Naive thymus-derived CD4-positive, alpha-beta T cell (primary cell): ENCODE measurements at places on chromosomes 11 and 22. TPM values are rescaled to one million over a fixed set of nuclear protein-coding genes. Genes with fewer than 3 reads are reported as not detected.

DNA sequence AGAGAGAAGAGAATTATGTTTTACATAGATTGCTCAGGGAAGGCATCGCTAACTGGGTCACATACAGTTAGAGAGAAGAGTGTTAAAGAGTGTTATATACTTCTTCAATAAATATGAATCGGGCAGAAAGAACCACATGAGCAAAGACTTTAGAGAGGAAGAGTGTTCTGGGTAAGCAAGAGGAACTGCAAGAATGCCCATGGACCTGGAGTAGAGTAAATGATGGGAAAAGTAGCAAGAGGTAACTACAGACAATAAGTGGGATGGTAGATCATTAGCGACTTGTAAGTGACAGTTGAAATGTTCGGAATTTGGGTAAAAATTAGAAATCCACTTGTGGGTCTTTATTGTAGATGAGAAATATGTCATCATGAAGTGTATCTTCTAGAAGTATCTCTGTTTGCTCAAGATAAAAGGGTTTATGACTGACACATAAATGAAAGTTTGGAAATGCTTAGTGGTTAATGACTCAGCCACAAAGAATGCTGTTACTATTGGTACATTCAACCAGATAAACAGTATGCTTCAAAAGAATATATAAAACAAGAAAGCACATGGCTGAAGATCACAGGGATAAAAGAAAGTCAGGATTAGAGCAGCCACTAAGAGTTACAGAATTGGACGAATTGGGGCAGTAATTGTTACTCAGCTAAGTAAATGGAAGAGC lies 229.3 kb downstream of the CASP12 start:
- H3K4me1 ChIP-seq: no peaks in the 10 kb centered on the region
- H3K27me3 ChIP-seq: no peaks in the 10 kb centered on the region
- no peaks in the 10 kb centered on the region for H3K36me3 ChIP-seq
- no peak for DNase-seq
- no peak overlapping the region for H3K27ac ChIP-seq

GRCh38 chr22:37079668-37080171 lies 28.2 kb downstream of the KCTD17 start:
- peaks cover 35% of the 10 kb centered on the region for H3K4me1 ChIP-seq
- H3K4me3 ChIP-seq: peak overlapping the region; percentile 38
- DNase-seq: peak; percentile 89
- H3K36me3 ChIP-seq: no peaks in the 10 kb centered on the region

DNA sequence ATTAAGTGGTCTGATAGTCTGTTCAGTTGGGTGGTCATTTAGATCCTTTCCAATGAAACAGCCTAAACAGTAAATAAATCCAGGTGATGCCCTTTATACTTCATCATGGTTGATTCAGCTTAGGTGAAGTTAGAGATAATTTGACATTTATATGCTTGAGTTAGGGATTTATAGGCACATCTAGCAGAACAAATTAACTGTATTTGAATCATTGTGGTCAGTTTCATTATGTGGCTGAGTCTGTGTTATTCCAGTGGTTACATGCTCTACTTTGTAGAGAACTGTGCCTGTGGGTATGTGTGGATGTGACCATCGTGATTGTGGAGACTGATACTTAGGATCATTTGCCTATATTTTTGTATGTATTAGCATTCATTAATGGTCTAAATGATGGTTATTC lies 194.6 kb downstream of the DDX10 start:
- DNase-seq: no peak
- H3K27ac ChIP-seq: no peak overlapping the region
- H3K4me1 ChIP-seq: peaks cover 4% of the 10 kb centered on the region
- H3K36me3 ChIP-seq: no peaks in the 10 kb centered on the region

GRCh38 chr11:24859801-24860300 lies 363.0 kb downstream of the LUZP2 start:
- no peak for DNase-seq
- no peaks in the 10 kb centered on the region for H3K36me3 ChIP-seq
- H3K27ac ChIP-seq: no peak overlapping the region
- H3K27me3 ChIP-seq: no peaks in the 10 kb centered on the region
- no peaks in the 10 kb centered on the region for H3K4me1 ChIP-seq

DNA sequence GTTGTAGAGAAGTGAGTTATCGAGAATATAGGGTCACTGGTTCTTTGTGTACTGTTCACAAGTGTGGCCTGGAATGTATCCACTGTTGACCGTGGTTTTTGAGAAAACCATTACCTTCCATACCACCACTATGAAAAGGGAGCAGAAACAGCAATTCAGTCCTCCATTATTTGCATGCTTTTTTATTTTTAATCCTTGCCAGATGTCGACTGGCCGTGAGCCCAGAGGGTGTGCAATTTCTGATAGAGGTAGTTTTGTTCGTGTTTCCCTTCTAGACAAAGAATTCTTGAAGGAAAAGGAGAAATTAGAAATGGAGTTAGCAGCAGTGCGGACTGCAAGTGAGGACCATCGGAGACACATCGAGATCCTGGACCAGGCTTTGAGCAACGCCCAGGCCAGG lies 81.7 kb downstream of the AMOTL1 start:
- DNase-seq: no peak
- no peak overlapping the region for H3K4me3 ChIP-seq
- no peaks in the 10 kb centered on the region for H3K27me3 ChIP-seq
- no peaks in the 10 kb centered on the region for H3K4me1 ChIP-seq
- no peak overlapping the region for H3K27ac ChIP-seq

- H3K4me3 ChIP-seq: no peak overlapping the region
- no peak for DNase-seq
- no peaks in the 10 kb centered on the region for H3K36me3 ChIP-seq
- no peaks in the 10 kb centered on the region for H3K27me3 ChIP-seq
- H3K27ac ChIP-seq: no peak overlapping the region
These were observed 104.0 kb upstream of the BID start for GRCh38 chr22:17878186-17878694.

GRCh38 chr22:41241133-41241676 lies 474 bp upstream of the CHADL start:
- H3K4me3 ChIP-seq: no peak overlapping the region
- no peaks in the 10 kb centered on the region for H3K36me3 ChIP-seq
- DNase-seq: no peak

- H3K27me3 ChIP-seq: no peaks in the 10 kb centered on the region
- peak overlapping the region; percentile 87 for H3K27ac ChIP-seq
- H3K4me3 ChIP-seq: peak overlapping the region; percentile 64
- peak; percentile 30 for DNase-seq
These were observed 546 bp downstream of the GNB1L start for GRCh38 chr22:19853879-19854777.

- H3K36me3 ChIP-seq: peaks cover 25% of the 10 kb centered on the region
- no peak for DNase-seq
- no peaks in the 10 kb centered on the region for H3K4me1 ChIP-seq
- no peak overlapping the region for H3K4me3 ChIP-seq
These were observed 32.2 kb upstream of the APOA1 start for GRCh38 chr11:116869610-116870009.

GRCh38 chr11:11230802-11231562 lies 122.1 kb downstream of the CSNK2A3 start:
- H3K27me3 ChIP-seq: no peaks in the 10 kb centered on the region
- no peaks in the 10 kb centered on the region for H3K4me1 ChIP-seq
- no peak for DNase-seq
- no peaks in the 10 kb centered on the region for H3K36me3 ChIP-seq
- H3K27ac ChIP-seq: no peak overlapping the region

DNA sequence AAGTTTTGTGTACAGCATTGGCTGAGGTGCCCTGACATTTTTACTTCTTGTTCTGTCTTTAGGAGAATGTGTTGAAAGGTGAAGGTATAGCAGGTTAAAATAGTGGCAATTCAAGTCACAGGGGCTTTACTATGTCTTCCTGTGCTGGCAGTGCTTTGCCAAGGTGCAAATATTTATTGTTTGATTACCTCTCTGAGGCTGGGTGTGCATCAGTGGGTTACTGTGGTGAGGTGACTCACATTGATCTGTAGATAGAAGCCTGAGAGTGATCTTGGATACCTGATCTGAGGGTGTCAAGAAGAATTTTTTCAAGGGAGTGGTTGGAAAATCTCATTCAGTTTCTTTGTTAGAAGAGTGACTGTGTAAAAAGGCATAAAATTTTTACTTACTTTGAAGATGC lies 90.0 kb downstream of the ARHGAP42 start:
- no peaks in the 10 kb centered on the region for H3K4me1 ChIP-seq
- no peak for DNase-seq
- no peak overlapping the region for H3K4me3 ChIP-seq
- H3K27me3 ChIP-seq: no peaks in the 10 kb centered on the region
- H3K36me3 ChIP-seq: no peaks in the 10 kb centered on the region
- H3K27ac ChIP-seq: no peak overlapping the region

DNA sequence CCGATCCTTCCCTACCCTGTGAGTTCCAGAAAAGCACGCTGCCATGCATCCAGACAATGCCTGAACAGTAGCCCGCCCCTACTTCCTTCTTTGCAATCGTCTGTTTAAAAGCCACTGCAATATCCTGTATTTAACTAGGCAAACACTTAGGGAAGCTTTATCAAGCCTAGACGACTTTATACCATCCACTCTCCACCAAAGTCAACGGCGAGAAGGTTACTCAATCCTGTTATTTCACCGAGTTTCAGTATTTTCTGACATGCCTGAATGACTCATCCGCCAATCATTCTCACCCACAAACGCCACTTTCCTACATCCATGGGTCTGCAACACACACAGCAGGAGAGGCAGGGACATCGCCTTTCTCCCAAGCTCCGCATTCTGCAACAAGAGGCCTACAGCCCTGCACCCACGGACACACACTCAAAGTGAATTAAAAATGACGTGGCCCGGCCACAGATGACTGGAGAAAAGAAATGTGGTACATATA lies 9.3 kb downstream of the CELSR1 start:
- no peak overlapping the region for H3K4me3 ChIP-seq
- no peaks in the 10 kb centered on the region for H3K27me3 ChIP-seq
- H3K36me3 ChIP-seq: no peaks in the 10 kb centered on the region
- no peaks in the 10 kb centered on the region for H3K4me1 ChIP-seq
- DNase-seq: no peak
- no peak overlapping the region for H3K27ac ChIP-seq

DNA sequence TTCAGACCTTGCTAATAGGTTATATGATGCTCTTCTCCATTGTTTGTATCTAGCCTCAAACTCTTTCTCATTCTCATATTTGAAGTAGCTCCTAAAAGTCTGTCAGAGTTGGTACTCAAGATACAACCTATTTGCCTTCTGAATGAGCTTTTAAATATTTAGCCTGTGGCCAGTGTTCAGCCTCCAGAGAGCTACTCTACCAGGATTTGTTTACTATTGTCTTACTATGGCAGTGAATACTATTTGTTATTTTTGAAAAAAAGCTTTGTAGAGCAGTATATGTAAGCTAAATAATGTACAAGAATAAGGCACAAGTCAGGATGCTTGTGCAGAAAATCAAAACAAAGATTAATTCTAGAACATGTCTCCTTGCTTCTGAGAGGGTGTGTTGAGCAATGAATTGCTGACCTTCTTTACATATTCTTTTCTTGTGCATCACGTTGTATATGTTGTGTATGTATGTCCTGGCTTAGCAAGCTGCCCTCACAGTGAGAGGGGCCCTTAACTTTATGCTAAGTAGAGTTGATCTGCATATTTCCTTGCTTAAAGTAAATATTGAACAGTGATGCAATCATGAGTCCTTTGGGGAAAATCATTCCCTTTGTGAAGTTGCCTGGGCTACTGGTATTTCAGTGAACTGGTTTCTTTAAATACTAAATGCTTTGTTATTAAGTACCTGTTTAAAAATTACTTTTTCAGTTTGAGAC lies 438.0 kb downstream of the LUZP2 start:
- no peak overlapping the region for H3K27ac ChIP-seq
- H3K4me3 ChIP-seq: no peak overlapping the region
- H3K36me3 ChIP-seq: no peaks in the 10 kb centered on the region
- H3K27me3 ChIP-seq: no peaks in the 10 kb centered on the region

GRCh38 chr11:10993186-10993585 lies 135.3 kb upstream of the ZBED5 start:
- H3K27me3 ChIP-seq: no peaks in the 10 kb centered on the region
- H3K36me3 ChIP-seq: no peaks in the 10 kb centered on the region
- no peak overlapping the region for H3K4me3 ChIP-seq
- no peak for DNase-seq
- no peaks in the 10 kb centered on the region for H3K4me1 ChIP-seq

DNA sequence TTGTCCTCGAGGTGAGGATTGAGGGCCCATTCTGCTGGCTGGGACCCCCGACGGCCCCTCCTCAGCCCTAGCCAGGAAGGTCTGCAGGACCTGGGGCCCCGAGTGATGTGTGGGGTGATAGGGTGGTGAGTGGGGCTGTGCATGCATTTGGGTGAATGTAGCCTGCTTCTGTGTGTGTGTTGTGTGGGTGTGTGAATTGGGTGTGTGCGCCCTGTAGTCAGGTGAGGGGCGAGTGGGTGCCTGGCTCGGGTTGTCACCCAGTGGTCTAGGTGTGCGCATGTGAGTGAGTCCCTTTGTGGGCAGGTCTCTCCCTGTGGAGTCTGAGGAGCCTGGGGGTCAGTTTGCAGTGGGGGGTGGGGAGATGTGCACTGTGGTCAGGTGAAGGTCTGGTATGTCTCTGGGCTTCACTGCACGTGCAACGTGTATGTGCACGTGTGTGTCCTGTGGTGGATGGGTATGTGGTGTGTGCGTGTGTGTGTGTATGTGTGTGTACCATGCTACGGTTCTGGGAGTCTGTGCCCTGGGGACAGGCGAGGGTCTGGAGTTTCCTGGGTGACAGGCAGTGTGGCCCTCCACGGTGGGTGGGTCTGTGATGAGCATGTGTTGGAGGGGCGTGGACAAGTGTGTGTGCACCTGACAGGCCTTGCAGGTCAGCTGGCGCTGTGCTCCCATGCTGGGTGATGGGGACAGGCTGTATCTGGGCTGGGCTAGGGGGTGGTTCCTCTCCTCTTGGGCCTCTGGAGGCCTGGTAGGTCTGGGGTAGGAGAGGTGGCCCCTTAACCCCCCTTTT lies 1.0 kb downstream of the TMEM151A start:
- no peak for DNase-seq
- no peak overlapping the region for H3K27ac ChIP-seq
- peaks cover 17% of the 10 kb centered on the region for H3K4me1 ChIP-seq
- H3K4me3 ChIP-seq: no peak overlapping the region
- H3K27me3 ChIP-seq: peaks cover 7% of the 10 kb centered on the region

DNA sequence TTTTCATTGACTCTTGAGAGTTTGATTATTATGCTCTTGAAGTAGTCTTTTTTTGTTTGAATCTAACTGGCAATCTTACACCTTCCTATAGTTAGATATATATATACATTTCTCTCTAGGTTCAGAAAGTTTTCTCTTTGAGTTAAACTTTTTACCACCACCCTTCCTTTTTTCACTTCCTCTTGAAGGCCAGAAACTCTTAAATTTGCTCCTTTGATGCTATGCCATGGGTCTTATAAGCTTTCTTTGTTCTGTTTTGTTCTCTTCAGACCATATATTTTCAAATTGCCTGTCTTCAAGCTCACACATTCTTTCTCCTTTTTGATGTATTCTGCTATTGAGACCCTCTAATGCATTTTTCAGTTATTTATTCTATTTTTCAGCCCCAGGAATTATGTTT lies 513.5 kb upstream of the CNTN5 start:
- no peak overlapping the region for H3K27ac ChIP-seq
- H3K36me3 ChIP-seq: no peaks in the 10 kb centered on the region
- DNase-seq: no peak
- no peaks in the 10 kb centered on the region for H3K4me1 ChIP-seq
- H3K27me3 ChIP-seq: no peaks in the 10 kb centered on the region

The MRGPRE gene
- not detected for polyA plus RNA-seq

The CTSW gene
- polyA plus RNA-seq: 31.7 TPM

The TRPC6 gene
- not detected for polyA plus RNA-seq

The SMC1B gene
- not detected for polyA plus RNA-seq

The CRYBA4 gene
- not detected for polyA plus RNA-seq

The ANGPTL5 gene
- not detected for polyA plus RNA-seq

The MFRP gene
- polyA plus RNA-seq: not detected

The RIBC2 gene
- polyA plus RNA-seq: not detected
